ENCODE measurements at places on chromosomes 2 and 18.

- peak; percentile 61 for DNase-seq
These were observed 23.8 kb upstream of the SERPINB12 start for GRCh38 chr18:63518178-63519012.

GRCh38 chr18:36403896-36404820 lies 106.6 kb downstream of the FHOD3 start:
- no peak for DNase-seq

- DNase-seq, result no peak
These were observed 2.5 kb upstream of the DHRS9 start for GRCh38 chr2:169066897-169067296.

DNA sequence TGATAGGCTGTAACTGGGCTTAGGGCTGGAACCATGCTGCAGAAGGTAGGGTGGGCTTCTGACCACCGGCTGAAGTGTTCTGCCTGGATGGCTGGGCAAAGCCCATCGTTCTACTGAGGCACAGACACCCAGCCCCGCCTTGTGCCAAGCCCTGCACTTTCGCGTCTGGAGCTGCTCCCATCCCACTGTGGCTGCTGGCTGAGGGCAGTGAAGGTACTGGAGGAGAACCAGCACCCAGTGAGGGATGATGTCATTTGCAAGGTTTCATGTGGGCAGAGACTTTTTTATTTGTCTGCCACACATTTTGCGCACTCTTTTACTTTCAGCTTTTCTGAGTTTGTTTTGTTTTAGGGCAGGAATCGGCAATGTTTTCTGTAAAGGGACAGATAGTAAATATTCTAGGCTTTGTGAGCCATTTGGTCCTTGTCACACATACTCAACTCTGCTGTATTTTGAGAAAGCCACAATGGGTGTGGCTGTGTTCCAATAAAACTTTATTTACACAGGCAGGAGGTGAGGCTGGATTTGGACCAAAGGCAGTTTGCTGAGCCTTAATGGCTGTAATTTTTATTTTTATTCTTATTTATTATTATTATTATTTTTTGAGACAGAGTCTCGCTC lies 85.6 kb downstream of the ASB1 start:
- no peak for DNase-seq

GRCh38 chr18:4198956-4199355 lies 256.2 kb downstream of the DLGAP1 start:
- DNase-seq, result no peak

GRCh38 chr2:42752314-42752713 lies 11.6 kb downstream of the OXER1 start:
- no peak for DNase-seq

GRCh38 chr18:48821251-48821590 lies 129.5 kb downstream of the SMAD7 start:
- no peak for DNase-seq

DNA sequence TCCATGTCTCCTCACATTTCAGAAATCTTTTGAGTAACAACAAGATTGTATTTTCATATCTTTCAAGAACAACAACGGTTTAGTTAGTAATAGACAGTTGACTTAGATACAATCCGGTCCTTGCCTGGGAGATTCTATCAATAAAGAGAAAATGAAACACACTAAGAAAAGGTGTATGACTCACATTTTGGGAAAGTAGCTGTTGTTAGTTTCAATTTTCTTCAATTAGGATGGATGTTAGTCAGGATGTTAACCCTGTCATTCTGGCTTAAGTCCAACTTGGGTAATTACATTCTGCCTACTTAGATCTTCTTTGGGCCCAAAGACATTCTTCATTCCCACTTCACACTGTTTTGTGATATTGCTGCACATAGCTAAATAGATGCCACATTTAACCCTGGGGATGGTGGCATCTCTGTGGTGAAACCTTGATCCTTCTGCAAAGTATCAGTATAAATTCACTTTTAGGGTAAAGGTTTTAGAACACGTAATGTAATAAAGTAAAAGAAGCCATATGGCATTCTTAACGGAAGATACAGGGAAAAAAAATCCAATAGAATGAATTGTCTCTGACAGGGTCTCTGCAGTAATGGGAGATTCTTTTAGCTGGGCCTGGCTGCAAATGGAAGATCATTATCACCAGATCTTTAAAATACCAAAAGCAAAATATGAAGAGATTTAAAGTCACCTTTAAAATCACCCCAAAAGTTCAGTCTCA lies 365.5 kb downstream of the FIGN start:
- no peak for DNase-seq

- no peak for DNase-seq
These were observed 185.8 kb downstream of the VAPA start for GRCh38 chr18:10099539-10100140.

DNA sequence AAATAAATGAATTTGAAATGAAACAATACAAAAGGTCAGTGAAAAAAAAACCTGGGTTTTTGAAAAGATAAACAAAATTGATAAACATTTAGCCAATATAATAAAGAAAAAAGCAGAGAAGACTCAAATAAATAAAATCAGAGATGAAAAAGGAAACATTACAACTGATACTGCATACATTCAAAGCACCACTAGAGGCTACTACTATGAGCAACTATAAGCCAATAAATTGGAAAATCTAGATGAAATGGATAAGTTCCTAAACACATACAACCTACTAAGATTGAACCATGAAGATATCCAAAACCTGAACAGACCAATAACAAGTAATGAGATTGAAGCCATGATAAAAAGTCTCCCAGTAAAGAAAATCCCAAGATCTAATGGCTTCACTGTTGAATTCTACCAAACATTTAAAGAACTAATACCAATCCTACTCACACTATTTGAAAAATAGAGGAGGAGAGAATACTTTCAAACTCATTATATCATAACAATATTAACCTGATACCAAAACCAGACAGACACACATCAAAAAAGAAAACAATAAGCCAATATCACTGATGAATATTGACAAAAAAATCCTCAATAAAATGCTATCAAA lies 80.8 kb upstream of the CERS6 start:
- no peak for DNase-seq

DNA sequence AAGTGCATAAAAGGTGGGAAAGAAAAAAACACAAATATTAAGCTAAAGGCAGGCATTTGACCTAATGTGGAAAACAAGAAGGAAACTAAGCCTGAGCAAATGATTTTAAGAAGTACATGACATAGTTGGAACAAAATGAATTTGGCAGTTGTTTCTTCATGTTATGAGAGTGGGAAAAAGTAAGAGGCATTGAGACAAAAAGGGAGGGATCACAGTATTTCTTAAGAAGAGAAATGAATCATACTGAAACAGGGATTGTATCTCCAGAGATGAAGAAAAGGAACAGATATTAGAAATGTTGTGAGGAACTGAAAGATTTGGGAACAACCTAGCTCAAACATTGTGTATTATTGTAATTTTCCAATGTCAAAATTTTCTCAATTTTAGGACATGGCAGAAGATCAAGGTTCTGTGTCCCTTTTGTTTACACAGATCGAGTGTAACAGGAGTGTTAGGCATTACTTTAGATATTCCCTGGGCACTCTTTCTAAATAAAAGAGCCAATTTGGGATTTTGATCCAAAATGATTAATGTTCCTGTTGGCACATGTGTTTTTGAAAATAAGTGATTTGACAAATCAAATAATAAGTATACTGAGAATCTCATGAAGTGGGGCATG lies 98.6 kb downstream of the CALCRL start:
- no peak for DNase-seq

DNA sequence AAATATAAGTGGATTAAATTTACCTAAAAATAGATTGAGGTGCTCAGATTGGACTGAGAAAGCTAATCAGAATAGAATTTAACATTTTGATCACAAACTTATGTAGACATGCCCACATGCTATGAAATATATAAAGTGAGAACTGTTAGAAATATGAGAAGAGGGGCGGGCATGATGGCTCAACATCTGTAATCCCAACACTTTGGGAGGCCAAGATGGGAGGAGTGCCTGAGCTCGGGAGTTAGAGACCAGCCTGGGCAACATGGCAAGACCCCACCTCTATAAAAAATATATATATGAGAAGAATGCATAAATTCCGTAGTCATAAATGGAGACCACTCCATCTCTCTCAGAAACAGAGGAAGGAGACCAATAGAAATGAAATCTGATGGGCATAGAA lies 25.7 kb downstream of the NTSR2 start:
- no peak for DNase-seq

GRCh38 chr18:27789406-27789805 lies 387.5 kb downstream of the CDH2 start:
- no peak for DNase-seq

DNA sequence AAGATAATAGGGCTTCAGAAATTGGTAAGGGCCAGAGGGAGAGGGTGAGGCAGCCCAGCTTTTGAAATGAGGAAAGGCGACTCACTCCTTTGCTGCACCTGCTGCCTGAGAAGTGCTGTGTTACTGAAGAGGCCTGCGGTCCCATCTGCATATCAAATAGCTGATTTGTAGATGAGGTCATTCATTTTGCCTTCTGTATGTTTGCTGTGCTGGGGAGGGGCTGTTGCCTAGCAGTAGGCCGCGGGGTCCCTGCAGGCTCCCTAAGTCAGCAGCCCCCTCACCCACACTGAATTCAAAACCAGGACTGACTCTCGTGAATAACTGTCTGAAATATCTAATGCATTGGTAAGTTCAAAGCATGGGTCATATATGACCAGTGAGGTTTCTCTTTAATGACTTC lies 377.2 kb downstream of the SOX11 start:
- DNase-seq, result peak; percentile 11

GRCh38 chr18:22844190-22844589 lies 88.9 kb upstream of the RBBP8 start:
- DNase-seq, result no peak

- no peak for DNase-seq
These were observed 96.5 kb downstream of the COL5A2 start for GRCh38 chr2:189083106-189083505.

GRCh38 chr2:51628917-51629316 lies 597.0 kb upstream of the NRXN1 start:
- no peak for DNase-seq

DNA sequence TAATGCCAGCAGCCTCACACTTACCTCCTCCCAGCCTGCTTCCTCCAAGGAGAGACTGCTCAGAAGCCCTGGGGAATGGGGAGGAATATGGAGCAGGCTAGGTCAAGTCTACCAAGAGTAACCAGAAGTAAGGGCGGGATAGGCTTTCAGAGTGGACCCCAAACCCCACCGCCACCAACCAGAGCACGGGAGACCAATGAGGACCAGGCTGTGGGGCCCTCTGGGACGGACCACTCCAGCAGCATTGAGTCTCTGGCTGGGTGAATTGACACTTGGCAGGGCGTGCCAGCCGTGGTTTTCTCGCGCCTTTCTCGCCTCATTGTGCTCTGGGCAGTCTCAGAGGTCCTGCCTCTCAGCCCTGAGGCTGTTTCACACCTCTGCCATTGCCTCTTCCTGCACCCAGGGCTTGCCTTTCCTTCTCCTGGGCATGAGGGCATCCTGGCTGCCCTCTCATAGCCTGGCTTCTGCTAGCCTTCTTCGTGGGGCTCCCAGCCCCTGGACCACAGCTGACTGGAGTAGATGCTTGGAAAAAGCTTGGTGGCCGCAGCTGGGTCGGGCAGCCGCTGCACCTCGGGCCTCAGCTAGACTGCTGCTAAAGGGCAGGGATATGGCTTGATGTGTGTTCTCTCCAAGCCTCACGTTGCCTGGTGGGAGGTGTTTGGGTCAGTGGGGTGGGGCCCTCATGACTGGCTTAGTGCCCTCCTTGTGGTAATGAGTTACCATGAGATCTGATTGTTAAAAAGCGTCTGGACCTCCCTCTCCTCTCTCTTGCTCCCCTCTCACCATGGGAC lies 40.5 kb upstream of the HS6ST1 start:
- no peak for DNase-seq

GRCh38 chr18:54872681-54873080 lies 44.4 kb downstream of the RAB27B start:
- DNase-seq, result no peak

- no peak for DNase-seq
These were observed 313.7 kb downstream of the SATB2 start for GRCh38 chr2:199144036-199144435.

GRCh38 chr2:109726379-109727270 lies 67.5 kb upstream of the RGPD5 start:
- DNase-seq, result no peak

DNA sequence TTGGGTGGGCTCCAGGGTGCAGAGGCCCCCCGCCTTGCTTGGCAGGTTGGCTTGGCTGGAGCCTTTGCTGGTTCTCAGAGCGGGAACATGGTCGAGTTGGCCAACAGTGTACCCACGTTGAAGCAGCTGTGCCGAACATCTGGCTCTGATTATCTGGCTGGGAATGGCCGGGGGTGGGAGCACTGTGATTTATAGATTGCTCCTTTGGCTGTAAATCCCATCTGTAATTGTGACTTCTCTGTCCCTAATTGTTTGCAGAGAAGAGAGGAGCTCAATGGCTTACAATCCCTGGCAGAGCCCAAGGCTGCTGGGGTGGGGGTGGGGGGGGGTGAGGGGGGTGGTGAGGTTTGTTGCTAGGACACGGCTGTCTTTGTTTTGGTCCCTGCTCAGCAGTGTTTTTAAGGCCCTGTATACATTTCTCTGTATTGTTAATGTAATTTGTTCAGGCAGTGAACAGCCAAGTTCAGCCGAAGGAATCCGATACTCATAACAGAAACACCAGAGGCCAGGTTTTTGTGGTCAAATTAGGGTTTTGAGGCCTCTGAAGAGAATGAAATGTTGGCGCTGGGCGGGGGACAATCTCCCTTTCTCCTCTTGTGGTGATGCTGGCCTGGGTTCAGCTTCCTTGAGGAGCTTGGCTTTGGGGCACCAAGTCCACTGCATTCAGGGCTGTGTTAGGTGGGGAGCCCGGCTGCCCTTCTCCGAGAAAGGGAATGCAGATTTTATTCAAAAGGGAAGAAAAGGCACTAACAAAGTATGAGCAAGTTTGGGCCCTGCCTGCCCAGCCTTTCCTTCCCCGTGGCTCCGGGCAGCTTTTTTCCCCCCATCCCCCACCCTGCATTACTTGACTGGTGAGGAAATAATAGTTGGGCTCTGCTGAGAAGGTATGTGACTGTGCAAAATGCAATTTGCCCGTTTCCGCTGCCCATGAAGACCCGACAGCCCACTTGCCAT lies 82.5 kb downstream of the TCF7L1 start:
- no peak for DNase-seq

DNA sequence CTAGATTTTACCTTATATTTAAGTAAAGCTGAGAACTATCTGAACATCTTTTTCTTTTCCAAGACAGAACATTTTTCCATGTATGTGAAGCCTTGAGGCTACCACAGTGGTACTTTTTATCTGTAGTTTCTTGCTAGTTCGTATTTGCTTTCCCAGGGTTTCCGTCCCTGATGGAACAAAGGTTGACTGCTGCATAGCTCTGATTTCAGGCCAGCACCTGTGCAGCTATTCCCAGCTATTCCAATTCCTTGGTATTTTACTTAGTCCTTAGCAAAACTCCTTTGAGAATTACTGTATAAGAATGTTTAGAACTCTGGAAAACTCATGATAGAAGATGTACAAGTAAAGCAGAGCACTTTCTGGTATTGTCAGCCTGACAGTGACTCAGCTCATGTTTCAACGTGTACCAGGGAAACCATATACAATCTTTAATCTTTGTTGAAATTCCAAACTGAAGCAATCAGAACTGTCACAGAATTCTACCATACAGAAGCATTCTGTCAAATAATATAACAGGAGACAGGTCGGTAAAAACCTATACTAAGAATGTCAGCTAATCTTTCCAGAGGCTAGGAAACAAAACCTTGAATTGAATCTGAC lies 162.2 kb downstream of the PKP4 start:
- no peak for DNase-seq

Data from iPS DF 6.9 (cell line).